ENCODE measurements at places on chromosomes 2 and 18.
A peak's percentile ranks its signal among the peaks of the same experiment; 100 is the strongest.

DNA sequence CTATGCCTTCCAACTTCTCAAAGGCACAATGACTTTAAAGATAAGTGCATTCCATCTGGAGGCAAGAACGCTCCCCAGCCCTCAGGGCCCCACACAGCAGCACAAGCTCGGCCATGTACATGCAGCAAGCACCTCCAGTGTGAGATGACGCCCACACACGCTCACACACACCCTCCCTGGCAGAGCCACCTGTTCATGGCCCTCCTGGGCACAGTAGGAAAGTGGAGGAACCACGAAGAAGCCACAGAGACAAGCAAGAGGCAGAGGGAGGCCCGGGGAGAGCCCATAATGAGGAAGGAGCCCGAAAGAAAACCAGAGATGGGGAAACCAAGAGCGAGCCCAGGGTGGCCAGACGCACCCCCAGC lies 21.7 kb downstream of the BIN1 start:
- DNase-seq: no peak

DNA sequence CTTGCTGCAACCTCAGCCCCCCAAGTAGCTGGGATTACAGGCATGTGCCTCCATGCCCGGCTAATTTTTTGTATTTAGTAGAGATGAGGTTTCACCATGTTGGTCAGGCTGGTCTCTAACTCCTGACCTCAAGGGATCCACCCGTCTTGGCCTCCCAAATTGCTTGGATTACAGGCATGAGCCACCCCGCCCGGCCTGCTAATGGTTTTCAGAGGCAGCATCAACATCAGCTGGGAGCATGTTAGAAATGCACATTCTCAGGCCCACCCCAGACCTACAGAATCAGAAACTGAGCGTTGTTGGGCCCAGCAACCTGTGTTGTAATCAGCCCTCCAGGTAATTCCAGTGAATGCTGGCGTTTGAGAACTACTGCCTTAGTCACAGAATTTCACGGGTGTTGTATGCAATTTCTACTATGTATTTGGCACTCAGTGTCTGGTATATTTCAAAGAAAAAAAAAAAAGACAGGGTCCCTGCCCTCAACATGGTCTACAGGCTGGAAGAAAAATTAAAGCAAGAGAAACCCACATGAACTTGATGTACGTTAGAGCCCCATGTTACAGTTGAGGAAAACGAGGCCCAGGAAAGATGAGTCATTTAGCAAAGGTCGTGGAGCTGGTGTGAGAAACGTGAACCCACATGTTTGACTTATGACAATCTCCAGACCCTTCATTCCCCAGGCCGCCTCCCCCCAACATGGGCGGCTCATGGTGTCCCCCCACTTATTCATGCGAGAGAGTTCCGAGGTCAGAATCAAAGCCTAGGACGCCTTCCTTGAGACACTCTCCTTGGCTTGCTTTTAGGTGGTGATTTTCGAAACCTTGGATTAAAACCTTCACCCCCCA lies 35.3 kb downstream of the SH3BP4 start:
- no peak for DNase-seq

- DNase-seq: no peak
These were observed 89.9 kb downstream of the UBE2E3 start for GRCh38 chr2:181070119-181070835.

GRCh38 chr2:64063924-64064331 lies 44.7 kb upstream of the VPS54 start:
- DNase-seq: peak; percentile 32

- no peak for DNase-seq
These were observed 38.6 kb upstream of the ZFP36L2 start for GRCh38 chr2:43265001-43265400.

GRCh38 chr2:95270541-95271081 lies 3.6 kb upstream of the PROM2 start:
- no peak for DNase-seq

DNA sequence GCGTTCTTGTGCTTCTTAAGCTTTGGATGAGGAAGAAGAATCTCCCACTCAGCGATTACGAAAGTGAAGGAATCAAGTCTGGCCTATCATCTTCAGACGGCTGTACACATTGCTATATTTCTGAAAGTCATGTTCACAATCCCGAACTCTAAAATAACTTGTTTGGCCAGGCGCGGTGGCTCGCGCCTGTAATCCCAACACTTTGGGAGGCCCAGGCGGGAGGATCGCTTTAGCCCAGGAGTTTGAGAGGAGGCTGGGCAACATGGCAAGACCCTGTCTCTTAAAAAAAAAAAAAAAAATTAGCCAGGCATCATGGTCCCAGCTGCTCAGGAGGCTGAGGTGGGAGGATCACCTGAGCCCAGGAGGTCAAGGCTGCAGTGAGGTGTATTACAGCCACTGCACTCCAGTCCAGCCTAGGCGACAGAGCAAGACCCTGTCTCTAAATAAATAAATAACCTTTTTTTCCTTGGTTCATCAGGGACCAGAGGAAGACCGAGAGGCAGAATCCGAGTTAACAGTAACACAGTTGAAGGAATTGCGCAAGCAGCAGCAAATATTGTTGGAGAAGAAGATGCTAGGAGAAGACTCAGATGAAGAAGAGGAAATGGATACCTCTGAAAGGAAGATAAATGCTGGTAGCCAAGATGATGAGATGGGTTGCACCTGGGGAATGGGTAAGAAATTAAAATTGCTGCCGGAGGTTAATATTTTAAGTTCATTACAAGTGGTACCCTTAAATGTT lies 1.1 kb downstream of the SLC4A1AP start:
- no peak for DNase-seq

DNA sequence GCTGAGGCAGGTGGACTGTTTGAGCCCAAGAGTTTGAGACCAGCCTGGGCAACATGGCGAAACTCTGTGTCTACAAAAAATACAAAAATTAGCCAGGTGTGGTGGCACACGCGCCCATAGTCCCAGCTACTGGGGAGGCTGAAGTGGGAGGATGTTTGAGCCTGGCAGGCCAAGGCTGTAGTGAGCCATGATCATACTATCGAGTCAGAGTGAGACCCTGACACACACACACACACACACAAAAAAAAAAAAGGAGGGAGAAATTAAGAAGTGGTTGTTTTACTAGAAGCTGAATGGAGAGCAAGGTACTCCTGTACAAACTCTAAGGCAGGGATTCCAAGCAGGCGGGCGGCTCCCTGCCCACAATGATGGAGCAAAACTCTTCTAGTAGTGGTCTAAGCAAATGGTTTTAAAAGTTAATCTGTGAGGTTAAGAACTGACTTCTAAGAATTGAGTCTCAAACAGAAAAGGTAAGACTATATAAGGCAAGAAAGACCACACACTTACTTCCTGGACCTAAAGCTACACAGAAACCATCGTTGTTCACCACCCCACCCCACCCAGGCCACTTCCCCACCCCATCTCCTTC lies 2.6 kb downstream of the ANKRD44 start:
- DNase-seq: no peak

DNA sequence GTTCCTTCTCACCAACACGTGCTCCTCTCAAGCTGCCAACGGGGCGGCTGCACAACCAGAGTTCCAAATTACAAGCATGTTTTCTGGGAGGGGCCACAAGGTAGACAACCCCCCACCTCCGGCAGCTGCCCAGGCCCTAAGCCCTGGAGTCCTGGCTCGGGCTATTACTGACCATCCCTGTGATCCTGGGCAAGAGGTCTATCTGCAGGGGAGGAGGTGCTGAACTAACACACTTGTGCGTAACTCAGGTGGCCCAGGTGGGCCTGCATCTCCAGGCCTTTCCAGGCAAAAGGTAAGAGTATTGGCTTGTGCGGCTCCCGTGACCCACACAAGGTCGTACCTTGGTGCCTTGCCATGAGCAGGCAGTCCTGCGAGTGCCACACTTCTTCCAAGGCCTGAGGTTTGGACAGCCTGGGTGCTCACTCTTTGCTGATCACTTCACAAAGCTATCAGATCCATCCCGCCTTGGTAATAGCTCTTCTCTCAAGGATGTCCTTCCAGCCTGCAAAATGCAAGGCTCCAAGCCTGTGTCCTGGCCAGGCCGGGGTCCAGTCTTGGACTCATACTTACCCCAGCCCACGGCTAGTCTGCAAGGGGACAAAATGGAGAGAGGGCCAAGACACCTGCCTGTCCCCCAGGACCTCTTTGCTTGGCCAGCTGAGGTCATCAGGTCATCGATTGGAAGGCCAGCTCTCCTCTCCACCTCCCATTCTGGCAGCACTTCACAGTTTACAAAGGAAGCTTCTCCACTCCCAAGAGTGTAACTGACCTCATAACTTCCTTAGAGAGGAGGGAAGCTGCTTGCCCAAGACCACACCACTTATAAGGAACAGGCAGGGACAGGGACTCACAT lies 33.9 kb downstream of the ADRA2B start:
- DNase-seq: no peak

GRCh38 chr2:117614823-117615534 lies 199.5 kb upstream of the DDX18 start:
- no peak for DNase-seq

- DNase-seq: no peak
These were observed 329.1 kb upstream of the GULP1 start for GRCh38 chr2:187962538-187962937.

DNA sequence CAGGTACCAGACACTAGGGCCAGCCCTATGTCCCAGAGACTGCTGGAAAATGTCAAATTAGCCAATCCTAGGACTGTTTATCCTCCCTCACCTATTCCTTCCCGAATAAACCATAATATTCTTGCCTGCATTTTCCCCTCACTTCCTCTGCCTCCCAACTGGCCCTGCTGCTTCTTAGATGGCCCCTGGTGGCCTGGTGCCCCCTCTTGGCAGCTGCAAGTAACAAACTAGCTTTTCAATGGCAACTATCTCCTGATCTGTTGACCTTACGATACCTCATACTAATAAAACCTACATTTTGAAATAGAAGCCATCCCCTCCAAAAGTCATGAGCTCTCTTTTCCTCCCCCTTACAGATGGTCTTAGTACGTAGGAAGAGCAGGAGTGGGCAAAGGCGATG lies 132.0 kb downstream of the ALPK2 start:
- no peak for DNase-seq

DNA sequence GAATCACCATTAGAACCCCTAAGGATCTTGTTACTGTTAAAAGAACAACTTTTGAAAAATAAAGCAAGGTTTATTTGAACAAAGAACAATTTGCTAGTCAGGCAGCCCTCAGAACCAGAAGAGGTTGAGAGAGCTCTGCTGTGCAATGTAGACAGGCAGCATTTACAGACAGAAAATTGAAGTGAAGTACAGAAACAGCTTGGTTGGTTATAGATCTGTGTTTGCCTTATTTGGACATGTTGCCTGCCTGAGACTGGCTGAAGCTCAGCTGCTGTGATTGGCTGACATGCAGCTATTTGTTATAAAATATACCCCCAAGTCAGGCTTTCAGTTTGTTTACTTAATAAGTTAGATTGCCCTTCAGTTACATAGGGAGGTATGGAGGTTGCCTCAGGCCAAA lies 12.5 kb downstream of the MSTN start:
- DNase-seq: peak; percentile 24

- no peak for DNase-seq
These were observed 33.6 kb downstream of the PLEKHA3 start for GRCh38 chr2:178513876-178514275.

DNA sequence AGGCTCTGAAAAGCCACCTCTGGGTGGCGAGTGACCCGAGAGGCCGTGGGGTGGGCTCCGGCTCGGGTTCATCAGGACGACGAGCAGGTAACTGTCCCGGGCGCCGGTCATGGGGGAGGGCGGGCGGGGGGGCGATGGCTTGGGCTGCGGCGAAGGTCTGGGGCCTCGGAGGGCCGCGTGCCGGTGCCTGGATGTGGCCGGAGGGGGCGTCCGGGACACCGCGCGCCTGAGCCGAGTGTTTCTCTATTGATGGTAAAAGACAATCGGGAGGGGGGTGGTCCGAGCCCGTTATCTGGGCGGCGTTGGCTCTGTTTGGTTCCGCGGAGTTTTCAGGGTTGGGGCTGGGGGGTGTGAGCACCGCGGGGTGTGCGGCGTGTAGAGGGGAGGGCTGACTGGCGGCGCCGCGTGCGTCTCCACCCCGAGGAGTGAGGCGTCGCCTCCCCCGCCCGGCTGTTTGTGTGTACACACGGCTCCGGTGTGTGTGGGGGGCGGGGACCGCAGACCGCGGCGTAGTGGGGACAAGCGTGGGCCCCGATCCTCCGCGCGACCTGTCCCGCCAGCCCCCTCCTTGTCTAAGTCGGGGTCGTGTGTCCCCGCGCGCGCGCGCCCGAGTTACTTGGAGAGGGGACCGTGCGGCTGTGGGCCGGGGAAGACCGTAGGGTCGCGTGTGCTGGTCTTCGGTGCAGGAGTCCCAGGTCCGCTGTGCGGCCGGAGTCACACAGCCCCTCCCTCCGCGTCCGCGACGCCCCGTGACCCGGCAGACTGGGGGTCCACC lies 1.6 kb downstream of the CTIF start:
- DNase-seq: no peak

All from AG04450 (cell line).